ENCODE measurements at places on chromosomes 6 and 20. TPM values are rescaled to one million over a fixed set of nuclear protein-coding genes. Genes with fewer than 3 reads are reported as not detected.

- DNase-seq, result no peak
These were observed 6.7 kb downstream of the GPR31 start for GRCh38 chr6:167150941-167151549.

DNA sequence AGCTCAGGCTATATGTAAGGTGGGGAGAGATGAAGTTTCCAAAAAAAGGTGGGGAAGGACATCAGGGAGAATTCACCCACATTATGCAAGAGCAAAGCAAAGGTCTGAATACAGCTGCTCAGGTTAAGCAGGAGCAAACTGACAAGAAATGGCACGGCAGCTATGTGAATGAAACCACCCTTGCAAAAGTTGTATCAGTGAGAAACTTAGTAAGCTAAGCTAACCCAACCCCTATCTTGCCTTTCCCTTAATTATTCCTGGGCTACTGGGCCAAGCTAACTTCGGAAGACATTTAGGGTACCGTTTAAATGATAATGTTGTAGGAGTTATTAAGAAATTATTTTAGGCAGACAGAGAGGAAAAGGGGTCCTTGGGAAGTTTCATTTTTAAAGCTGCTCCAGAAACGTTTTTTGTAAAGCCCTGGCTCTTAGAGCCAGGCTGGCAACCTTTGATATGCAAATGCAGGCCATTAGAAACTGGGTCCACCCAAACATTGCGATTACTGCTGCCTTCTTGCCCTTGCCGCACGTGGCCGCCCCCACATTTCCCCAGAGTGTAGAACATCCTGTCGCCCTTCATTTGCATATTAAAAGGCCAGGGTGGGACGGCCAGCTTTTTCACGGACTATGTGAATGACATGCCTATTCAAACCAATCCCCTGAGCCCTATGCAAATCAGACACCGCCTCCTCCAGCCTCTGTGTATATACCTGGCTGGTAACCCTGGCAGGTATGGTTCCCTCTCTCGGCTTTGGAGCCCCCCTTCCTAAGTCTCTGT, 60.5 kb upstream of the SAMD5 start:
- DNase-seq, result no peak

Gene PCK1
- total RNA-seq, result 4.2 TPM

DNA sequence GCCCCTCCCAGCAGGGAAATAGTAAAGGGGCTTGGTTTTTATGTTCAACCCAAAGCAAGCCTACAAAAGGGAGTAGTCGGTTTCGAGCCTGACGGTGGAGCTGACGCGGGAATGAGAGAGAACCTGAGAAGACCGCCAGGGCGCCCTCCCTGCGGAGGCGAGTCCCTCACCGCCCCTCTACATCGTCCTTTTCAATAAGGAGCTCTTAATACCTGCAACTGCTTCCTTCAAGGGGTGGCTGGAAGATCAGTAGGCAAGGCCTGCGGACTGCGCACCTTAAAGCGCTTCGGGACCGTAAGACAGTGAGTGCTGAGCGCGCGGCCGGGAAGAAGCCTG, 709 bp upstream of the ZNF76 start:
- no peak for DNase-seq

DNA sequence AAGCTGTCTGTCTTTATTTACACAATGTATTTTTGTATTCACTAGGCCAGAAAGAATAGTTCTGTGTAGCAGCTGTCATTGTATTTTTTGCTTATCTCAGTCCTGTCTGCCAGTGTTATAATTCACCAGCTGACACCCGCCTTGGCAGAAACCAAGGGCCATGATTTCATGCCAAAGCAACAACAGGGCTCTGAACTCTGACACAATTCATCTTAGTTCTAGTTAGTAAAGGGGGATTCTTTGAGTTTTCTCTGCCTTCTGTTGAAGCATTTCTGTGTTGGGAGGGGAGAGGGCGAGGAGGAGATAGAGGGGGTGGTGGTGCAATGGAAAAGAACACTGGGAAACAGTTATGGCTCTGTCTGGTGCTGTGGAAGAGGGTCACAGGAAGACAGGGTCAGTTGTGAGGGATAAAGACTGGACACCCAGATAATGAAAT, 684.6 kb upstream of the MARCKS start:
- DNase-seq, result no peak

Gene SIRPG
- total RNA-seq, result not detected

Gene CALHM6
- 15.0 TPM for total RNA-seq

GRCh38 chr6:15946701-15947385, 182.0 kb upstream of the MYLIP start:
- DNase-seq, result no peak

Gene MYLK2
- not detected for total RNA-seq

DNA sequence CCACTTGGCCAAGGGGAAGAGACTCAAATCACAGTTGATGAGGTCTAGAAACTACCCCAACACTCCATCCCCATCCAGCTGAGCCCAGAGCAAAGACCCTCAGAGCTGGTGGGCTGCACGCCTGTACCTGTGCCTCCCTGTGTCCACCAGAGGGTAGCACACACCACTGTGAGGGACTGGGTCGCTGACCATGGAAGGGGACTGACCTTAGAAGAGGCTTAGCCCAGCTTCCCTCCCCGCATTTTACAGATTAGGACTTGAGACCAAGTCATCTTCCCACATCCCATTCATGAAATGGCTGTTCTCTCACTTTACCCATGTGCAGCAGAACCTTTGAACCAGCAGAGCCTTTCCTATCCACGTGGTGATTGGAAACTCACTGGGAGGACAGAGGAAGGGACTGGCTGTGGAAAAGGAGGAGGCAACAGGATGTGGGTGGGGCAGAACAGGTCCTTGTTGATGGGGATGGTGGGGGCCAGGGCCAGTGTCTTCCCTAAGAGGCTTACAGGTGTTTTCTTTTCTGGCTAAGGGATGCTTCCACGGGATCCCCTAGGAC, 44.3 kb downstream of the CPXM1 start:
- DNase-seq, result no peak

DNA sequence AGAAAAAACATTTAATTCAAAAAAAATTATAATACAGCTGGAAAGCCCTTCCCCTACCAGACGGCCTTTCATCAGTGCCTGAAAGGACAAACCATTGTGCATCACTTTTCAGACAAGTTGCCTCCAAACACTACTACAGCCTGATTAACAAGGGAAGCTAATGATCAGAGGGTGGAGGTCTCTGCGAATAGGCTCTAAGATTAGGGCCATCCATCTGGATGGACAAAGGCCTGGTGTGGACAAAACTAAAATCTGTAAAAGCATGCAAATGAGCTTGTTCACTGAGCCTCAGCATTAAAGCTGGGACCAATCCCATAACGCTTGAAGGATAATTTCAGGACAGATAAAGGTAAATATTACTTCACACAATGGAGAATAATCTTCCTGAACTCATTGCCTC, 228.7 kb upstream of the PLN start:
- no peak for DNase-seq

GRCh38 chr20:32434434-32434833, 76.3 kb downstream of the ASXL1 start:
- no peak for DNase-seq

Gene SLC16A10
- total RNA-seq, result 24.4 TPM

DNA sequence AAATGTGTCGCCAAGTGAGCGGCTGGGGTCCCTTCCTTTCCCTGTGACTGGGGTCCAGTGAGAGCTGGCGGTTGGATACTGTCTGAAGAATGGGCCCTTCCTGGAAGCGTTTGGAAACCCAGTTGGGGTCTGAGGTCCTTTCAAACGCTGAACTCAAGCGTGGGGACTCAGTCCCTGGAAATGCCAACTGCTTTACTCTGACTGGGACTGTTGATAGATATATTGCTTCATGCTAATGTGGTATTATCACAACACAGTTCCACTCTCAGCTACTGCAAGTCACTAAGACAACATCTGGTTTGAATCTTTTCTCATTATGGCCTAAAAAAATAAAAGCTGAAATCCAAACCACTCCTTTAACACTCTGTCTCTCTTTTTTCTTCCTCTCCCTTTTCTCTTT, 23.7 kb upstream of the PSMF1 start:
- no peak for DNase-seq

- no peak for DNase-seq
These were observed 86.4 kb downstream of the FKBP5 start for GRCh38 chr6:35602133-35602946.

GRCh38 chr6:16228709-16229665, 9.4 kb upstream of the GMPR start:
- no peak for DNase-seq

Gene HTR1B
- total RNA-seq, result 9.9 TPM

Gene GABBR1
- 63.2 TPM for total RNA-seq
